Left forelimb (tissue), 1 donor: ENCODE measurements at places on chromosomes 12 and 14.

DNA sequence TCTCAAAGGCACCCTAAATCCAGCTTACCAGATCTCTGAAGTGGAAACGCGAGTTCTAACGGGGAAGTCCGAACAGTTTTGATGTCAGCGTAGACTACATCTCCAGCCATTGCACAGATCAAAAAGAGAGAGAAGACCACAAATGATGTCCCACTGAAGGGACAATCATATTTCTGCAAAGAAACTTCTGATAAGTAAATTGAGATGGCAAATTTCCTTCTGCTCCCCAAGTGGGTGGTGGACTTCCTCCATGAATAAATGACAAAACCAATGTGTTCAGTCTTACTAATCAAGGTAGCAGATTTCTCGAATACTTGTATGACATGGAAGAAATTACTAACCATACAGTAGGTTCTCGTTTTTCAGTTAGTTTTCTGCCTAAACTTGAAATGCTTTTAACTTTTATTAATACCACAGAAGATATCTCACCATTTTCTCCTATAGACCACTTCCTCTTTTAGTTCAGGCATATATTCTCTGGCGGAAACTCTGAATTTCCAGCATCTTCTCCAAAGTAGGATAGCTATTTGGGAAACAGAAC, at the start of gene CLECL1:
CLECL1 (minus strand) TSS at position 177 of the 541 bp plus-strand sequence.
- DNase-seq: no peak

- no peak for DNase-seq
These were observed 868 bp downstream of the COX8C start for GRCh38 chr14:93347850-93348249.

DNA sequence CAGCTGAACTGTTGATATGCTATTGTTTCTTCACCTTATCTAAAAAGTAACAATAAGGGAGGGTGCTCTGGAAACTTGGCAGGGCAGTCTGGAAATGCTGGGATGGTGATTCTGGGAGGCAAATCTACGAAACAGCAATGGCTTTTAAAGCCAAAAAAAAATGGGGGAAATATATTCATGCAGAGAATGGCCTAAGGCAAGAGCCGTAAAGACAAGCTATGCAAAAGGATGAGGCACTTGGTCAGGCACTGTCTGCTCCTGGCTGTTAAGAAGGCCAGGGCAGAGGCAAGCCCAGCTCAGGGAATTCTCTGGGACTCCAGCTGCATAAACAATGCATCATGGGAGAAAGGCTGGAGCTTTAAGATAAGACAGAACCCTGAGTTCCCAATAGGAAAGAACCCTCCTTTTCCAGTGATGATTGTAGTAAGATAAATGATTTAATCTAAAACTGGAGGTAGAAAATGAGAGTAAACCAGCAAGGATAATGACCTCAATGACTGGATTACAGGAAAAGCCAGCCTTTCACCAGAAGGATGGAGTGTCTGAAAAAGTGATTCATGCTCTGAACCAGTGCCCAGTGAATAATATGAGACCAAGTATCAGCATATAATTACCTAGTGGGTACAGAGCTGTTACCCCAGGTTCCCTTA, 46.0 kb downstream of the ITPR2 start:
- no peak for DNase-seq

GRCh38 chr12:116259800-116260577, 17.5 kb downstream of the MED13L start:
- no peak for DNase-seq

- DNase-seq: no peak
These were observed 62.6 kb upstream of the AMN start for GRCh38 chr14:102859911-102860310.

- DNase-seq: peak; percentile 68
These were observed 73.4 kb upstream of the DDHD1 start for GRCh38 chr14:53226553-53226952.

DNA sequence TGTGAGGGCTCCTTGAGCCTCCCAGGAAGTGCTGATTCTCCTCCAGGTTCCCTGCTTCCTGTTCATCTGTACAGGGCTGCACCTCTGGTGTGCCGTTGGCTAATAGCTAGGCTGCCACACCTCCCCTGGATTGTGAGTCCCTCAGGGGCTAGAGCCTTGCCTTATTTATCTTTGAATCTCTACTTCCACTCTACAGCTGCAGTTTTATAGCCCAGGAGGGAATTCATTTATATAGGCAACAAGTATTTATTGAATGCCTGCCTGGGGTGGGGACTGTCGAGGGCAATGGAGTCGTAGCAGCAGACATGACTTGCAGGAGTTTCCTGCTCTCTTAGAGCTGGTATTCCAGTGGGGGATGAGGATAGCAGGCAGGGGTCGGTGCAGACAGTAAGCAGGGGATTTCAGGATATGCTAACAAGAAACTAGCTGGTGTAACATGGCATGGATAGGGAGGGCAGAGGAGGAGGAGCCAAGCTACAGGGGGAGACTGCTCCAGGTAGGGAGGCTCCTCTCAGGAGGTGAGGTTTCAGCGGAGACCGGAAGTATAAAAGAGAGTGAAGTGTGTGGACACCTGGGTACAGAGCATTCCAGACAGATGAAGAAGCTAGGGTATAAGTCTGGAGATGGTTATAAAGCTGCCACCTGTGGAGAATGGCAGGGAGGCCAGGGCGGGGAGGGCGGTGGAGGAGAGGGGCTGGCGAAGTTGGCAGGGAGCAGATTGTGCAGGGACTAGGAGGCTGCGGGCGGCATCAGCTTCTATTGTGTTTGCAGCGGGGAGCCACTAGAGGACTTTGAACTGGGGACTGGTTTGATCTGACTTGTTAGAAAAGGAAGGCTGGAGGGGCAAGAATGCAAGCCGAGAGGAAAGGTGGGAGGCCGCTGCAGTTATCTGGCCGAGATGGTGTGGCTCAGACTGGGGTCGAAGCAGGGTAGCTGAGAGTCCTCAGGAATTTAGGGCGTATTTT, 17.2 kb downstream of the USP30 start:
- no peak for DNase-seq

- DNase-seq: no peak
These were observed 240.1 kb upstream of the ARHGAP5 start for GRCh38 chr14:31837031-31837430.

- no peak for DNase-seq
These were observed 49.3 kb downstream of the RAB35 start for GRCh38 chr12:120067084-120067869.

GRCh38 chr12:55724226-55724939, 4.2 kb downstream of the RDH5 start:
- no peak for DNase-seq

GRCh38 chr14:93186956-93187355, 1.8 kb downstream of the LYSET start:
- no peak for DNase-seq

- DNase-seq: no peak
These were observed 1.5 kb downstream of the FRMD6 start for GRCh38 chr14:51653079-51653774.

DNA sequence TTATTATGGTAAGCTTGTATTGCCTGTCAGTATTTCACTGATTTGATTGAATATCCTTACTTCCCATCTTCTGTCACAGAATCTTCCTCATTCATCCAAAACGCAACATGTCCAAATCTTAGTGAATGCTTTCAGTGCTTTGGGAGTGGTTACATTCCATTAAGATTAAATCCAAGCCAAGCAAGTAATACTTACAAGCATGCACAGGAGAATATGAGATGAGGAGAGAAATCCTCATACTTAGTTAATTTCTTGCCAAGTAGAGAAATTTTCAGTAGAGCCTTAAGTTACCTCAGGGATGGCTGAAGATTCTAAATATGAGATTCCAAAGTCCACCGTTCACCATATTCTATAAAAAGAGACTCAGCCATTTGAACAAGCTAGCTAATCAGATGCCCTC, 316.0 kb downstream of the RAD51B start:
- DNase-seq: no peak

- no peak for DNase-seq
These were observed 224.1 kb downstream of the ASCL1 start for GRCh38 chr12:103181366-103182152.

GRCh38 chr14:38138473-38139138, 69.1 kb upstream of the SSTR1 start:
- no peak for DNase-seq
